ENCODE measurements at places on chromosomes 3 and 15.

- DNase-seq, result no peak
Observed at GRCh38 chr3:136207489-136208115, 11.5 kb upstream of the MSL2 start.

DNA sequence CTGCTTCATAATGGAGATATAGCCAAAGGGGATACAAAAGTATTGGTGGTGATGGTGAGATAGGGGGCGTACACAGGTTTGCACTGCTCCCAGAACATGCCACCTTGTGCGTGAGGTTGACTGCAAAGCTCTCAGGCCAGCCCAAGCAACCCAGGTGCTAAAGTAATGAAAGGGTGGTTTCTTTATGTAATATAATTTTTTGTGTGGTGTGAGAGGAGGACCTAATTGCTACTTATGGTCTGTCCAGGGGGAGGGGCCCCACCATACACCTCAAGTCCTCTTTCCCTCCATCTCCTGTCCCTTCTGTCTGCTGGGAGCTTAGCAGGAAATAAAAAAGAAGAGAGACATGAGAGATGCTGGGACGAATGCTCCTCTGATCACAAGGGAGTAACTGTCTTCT is 53.8 kb downstream of the STARD5 start:
- no peak for DNase-seq

GRCh38 chr3:42191443-42191747 is 74.6 kb downstream of the CCK start:
- DNase-seq, result no peak

DNA sequence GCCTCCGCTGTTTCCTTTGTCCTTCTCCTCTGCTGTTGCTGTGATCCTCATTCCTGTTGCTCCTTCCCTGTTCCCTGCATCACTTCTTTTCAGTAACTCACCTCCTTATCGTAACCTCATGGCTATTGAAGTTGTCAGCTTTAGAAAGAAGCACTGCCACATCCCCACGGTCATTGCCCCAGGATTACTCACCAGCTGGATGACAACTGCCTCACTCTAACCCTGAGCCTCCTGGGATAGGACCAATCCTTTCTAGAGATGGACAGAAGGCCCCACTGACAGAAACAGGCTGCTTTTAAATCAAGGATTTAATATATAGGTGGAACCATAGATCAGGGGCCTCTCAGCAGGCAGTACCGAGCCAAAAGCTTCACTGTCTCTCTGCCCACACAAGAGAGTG is 4.1 kb downstream of the FHIT start:
- DNase-seq, result no peak

DNA sequence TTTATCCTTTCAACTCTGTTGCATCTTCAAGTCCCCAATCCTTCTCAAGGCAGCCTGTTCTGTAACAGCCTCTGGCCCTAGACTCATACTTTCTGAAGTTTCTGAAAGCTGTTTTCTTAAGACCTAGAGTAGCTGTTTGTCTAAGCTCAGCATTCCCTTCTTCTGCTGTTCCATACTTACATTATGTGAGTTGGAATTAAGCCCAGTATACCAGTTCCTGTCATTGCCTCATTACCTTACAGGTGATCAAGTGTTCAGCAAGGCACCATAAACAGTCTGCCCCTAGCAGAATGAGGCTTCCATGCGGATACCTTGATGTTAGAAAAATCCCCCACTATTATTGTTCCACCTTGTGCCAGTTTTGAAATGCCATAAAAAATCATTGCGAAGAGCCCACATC is 180.6 kb downstream of the PLCL2 start:
- no peak for DNase-seq

- DNase-seq, result no peak
Observed at GRCh38 chr3:139317660-139318430, 26.0 kb upstream of the MRPS22 start.

DNA sequence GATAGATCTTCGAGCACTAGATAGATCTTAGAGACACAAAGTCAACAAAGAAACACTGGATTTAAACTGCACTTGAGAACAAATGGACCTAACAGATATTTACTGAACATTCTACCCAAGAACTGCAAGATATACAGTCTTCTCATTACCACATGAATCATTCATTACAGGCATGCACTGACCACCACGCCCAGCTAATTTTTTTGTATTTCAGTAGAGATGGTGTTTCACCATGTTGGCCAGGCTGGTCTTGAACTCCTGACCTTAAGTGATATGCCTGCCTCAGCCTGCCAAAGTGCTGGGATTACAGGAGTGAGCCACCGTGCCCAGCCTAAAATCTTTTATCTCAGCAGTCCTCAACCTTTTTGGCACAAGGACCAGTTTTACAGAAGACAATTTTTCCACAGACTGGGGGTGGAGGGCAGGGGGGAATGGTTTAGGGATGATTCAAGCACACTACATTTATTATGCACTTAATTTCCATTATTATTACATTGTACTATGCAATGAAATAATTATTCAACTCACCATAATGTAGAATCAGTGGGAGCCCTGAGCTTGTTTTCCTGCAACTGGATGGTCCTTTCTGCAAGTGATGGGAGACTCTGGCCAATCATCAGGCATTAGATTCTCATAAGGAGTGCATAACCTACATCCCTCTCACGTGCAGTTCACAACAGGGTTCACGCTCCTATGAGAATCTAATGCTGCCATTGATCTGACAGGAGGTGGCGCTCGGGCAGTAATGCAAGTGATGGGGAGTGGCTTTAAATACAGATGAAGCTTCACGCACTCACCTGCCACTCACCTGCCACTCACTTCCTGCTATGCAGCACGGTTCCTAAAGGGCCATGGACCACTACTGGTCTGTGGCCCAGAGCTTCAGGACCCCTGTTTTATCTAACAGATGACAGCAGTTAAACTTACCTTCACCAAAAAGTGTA is 21.7 kb downstream of the CSNK1G1 start:
- no peak for DNase-seq

DNA sequence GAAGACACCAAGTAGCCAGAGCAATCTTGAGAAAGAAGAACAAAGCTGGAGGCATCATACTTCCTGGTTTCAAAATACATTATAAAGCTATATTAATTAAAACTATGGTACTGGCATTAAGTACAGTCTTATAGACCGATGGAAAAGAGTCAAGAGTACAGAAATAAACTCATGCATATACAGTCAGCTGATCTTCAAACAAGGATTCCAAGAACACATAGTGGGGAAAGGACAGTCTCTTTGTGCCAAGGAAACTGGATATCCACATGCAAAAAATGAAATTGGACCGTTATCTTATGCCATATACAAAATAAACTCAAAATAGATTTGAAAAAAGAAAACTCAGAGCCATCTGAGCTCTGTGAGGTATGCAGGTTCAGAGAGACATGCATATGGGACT is 57.4 kb downstream of the SERP1 start:
- DNase-seq, result no peak

DNA sequence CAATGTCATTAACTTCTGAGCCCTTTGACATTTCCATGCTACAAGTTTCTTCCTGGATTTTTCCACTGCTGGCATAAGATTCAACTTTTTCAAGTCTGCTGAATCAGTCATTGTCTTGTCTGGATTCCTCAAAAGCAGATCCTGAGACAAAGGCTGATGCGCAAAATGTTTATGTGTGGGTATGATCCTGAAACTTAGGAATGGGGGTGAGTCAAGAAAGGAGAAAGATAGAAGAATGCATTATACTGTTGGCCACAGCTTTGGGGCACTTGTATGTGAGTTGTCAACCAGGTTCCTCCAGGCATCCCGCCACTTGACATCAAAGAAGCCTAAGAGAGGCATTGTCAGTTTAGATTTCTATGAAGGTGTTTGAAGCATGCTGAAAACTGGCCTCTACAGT is 50.4 kb downstream of the FOXB1 start:
- no peak for DNase-seq

- no peak for DNase-seq
Observed at GRCh38 chr3:156676768-156677479, 2.5 kb downstream of the TIPARP start.

DNA sequence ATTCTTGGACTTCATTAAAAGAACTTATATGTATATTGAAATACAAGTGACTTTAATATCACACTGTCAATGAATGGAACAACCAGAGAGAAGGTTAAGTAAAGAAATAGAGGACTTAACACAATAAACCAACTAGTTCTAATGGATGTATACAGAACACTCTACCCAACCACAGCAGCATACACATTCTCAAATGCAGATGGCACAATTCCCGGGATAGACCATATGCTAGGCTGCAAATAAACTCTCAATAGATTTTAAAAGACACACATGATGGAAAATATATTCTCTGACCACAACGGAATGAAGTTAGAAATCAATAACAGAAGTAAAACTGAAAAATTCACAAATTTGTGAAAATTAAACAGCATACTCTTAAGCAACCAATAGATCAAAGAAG is 214.3 kb upstream of the LINGO1 start:
- no peak for DNase-seq

DNA sequence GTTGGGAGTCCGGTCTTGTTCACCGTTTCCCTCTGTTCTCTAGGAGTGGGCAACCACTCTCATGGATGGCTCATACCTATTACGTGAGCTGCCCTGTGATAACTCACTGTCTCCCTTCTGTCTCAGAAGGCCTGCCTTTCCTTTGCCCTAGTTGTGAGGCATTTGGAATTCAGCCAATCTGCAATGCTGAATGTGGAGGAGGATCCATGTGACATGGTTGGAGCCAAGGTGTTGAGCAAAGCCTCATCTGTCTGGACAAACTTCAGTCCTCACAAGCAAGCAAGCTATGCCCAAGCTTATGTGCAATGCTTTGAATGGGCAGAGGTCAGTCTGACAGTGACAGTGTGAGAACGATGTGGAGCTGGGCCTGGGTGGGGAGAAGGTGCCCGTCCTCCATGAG is 37.8 kb upstream of the ATP10A start:
- DNase-seq, result no peak

GRCh38 chr15:86885616-86886015 is 805.9 kb downstream of the AGBL1 start:
- DNase-seq, result no peak

DNA sequence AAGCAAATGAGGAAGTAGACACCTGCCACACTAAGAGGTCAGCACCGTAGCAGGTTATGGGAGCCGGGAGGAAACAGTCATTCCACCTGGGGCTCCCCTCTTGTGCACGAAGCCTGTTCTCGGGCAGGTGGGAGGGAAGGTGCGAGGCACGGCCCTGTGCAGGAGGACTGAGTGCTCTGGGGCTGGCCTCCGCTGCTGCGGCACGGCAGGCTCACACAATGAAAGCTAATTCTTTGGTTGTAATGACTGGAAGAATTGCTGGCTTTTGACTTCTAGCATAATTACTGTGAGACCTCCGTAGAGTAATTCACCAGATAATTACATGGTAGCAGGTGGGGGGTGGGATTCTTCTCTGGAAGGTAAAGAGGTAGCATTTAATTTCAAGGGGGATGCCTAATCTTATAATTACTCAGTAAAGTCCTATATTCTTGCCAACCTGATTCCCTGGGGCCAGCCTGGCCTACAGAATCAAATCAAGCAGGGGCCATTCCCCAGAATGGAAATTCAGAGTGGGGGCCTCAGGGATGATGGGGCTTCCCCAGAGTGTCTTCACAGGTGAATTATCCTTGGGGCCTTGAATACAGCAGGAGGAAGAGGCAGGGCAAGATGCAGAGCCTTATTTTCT is 129.1 kb downstream of the TPRA1 start:
- no peak for DNase-seq

DNA sequence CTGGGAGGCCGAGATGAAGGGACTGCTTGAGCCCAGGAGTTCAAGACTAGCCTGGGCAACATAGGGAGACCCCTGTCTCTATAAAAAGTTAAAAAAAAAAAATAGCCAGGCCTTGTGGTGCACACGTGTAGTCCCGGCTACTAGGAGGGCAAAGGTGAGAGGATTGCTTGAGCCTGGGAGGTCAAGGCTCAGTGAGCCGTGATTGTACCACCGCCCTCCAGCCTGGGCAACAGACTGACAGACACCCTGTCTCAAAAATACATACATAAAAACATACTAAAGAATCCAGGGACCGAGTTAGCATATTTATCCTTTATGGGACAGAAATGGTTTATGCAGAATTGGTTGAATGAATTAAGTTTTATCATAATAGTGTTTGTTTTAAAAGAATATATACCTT is 13.7 kb downstream of the SIAH2 start:
- DNase-seq, result no peak

DNA sequence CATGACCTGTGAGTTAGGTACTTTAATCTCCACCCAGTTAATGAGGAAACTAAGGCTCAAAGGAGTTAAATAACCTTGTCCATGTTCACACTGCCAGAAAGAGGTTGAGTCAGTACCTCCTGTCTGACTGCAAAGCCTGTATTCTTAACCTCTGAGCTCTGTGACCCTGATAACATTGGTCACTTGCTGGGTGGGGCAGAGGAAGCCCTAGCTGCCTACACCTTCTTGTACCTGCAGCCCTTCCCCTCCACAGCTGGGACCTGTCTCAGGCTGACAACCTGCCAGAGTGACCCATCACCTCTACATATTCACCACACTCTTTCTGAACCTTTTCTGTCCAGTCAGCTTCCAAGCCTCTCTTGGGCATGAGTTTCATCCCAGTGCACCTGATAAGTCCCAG is 106.1 kb upstream of the HES1 start:
- no peak for DNase-seq

- DNase-seq, result peak; percentile 36
Observed at GRCh38 chr3:9732080-9732739, 675 bp downstream of the BRPF1 start.

GRCh38 chr3:94935738-94936580 is 873.1 kb downstream of the NSUN3 start:
- no peak for DNase-seq

DNA sequence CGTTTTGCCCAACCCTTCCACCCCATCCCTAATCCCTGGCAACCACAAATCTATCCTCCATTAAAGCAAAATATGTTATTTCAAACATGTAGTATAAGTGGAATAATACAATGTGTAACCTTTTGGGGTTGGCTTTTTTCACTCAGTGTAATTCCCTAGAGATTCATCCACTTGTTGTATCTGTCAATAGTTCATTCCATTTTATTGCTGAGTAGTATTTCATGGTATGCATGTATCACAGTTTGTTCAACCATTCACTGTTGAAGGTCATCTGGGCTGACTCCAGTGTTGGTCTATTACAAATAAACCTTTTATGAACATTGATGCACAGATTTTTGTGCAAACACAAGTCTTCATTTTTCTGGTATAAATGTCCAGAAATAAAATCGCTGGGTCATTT is 38.8 kb downstream of the BSN start:
- DNase-seq, result no peak

- DNase-seq, result no peak
Observed at GRCh38 chr15:57224664-57225063, 151.6 kb upstream of the CGNL1 start.

- no peak for DNase-seq
Observed at GRCh38 chr3:188752850-188753249, 418.9 kb upstream of the TPRG1 start.
